ENCODE measurements at places on chromosomes 2 and 18.

GRCh38 chr18:48336332-48336731, 72.9 kb downstream of the ZBTB7C start:
- DNase-seq = no peak

DNA sequence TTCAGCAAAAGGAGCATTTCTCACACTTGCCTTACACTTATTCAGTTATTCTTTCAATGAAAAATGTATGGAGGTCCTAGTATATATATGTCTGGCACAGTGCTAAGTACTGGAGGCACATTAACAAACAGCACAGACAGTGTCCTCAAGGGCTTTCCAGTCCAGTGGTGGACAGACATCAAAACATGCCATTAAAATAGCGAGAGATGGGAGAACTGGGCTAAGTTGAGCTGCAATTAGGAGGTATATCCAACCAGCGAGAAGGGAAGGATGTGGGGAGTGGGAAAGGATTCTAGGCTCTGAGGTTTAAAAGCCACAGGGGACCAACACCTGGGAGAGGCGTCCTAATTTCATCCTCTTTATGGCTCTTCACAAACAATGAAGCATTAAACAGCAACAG, 127.5 kb upstream of the TTC39C start:
- no peak for DNase-seq

DNA sequence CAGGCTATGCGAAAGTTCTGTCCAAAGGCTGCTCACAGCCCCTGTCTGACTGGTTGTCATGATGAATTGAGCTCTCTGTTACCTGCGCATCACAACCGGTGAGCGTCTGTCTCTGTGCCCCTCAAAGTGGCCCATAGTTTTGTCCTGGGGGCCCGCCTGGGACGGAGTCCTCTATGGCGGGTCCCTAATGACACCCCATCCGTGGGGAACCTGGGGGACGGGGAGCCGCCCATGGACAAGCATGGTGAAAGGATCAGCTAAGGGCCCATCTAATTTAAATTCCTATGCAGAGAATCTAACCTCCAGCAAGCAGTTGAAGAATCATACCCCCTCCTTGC, 473 bp downstream of the ELMOD3 start:
- no peak for DNase-seq

DNA sequence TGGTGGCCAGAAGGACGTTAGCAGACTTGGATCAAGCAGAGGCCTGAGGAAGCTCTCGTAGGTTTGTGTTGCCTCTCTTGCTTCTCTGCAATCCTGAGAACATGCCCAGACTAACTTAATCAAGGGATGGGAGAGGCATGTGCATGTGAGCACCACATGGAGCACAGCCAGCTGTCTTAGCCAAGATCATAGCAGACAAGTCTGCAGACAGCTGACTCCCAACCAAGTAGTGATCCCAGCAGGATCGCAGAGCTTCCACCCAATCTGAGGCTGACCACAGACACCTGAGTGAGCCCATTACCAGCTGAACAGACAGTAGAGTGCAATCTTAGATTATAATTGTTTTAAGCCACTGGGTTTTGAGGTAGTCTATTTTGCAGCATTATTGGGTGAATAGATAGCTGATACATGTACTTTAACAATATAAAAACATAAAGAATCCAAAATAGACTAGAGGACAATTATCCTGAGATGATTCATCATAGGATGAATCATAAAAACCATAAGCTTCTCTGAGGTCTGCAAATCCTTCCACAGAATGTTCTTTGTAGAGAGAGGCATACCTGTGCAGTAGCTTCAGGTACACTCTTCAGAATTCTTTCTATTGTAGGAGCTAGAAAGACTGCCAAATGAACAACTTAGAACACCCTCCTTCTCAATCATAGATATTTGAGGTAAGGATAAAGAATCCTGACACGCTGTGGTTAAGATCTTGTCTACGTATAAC, 25.2 kb upstream of the FAM110C start:
- no peak for DNase-seq

GRCh38 chr2:31889044-31889443, 121.8 kb downstream of the MEMO1 start:
- no peak for DNase-seq

- DNase-seq = no peak
These were observed 230.3 kb downstream of the OSR1 start for GRCh38 chr2:19128148-19128547.

GRCh38 chr18:74155276-74155675, 7.0 kb downstream of the TIMM21 start:
- DNase-seq = no peak

DNA sequence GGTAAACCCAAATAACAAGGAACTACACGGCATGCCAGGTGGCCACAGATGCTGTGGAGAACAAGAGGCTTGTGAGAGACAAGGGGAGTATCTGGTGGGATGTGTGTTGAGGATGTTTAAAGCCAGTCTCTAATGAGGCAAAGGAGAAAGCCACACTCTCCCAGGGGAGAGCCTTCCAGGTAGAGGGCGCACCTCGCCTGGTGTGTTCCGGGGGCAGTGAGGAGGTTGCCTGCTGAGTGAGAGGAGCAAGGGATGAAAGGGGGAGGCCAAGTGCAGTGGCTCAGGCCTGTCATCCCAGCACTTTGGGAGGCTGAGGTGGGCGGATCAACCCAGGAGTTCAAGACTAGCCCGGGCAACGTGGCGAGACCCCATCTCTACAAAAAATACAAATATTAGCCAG, 16.2 kb downstream of the SAG start:
- DNase-seq = no peak

- DNase-seq = no peak
These were observed 1.5 kb downstream of the SOWAHC start for GRCh38 chr2:109615637-109616144.

DNA sequence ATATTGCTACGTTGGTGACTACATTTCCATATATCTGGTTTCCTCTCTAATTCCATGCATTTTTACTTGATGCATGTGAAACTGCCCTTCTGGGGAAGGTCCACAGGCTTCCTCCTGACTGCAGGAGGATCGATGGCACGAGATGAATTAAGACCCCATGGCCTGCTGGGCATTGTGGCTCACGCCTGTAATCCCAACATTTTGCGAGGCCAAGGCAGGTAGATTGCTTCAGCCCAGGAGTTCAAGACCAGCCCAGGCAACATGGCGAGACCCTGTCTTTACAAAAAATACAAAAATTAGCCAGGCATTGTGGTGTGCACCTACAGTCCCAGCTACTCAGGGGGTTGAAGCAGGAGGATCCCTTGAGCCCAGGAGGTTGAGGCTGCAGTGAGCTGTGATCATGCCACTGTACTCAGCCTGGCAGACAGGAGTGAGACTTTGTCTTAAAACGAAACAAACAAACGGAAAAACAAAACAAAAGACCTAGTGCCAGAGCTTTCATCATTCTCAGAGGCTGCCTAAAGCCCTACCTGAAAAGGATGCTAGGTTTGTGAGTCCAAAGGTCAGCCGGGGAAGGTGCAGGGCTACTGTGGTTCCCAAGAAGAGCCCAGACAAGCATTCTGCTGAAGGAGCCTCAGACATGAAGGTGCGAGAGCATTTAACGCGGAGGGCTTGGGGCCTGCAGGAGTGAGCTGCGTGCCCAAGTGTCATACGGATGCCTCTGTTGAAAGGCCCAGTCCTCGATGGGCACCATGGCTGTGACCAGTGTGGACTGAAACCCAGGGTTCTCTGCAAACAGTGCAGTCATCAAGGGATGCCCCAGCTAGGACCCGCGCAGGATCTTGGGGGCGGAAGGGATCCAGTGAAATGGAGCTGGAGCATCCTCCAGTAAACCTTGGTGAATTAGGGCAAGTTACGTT, 21.6 kb downstream of the GPR55 start:
- no peak for DNase-seq

- DNase-seq = no peak
These were observed 291.6 kb upstream of the HDAC4 start for GRCh38 chr2:239692362-239692851.

DNA sequence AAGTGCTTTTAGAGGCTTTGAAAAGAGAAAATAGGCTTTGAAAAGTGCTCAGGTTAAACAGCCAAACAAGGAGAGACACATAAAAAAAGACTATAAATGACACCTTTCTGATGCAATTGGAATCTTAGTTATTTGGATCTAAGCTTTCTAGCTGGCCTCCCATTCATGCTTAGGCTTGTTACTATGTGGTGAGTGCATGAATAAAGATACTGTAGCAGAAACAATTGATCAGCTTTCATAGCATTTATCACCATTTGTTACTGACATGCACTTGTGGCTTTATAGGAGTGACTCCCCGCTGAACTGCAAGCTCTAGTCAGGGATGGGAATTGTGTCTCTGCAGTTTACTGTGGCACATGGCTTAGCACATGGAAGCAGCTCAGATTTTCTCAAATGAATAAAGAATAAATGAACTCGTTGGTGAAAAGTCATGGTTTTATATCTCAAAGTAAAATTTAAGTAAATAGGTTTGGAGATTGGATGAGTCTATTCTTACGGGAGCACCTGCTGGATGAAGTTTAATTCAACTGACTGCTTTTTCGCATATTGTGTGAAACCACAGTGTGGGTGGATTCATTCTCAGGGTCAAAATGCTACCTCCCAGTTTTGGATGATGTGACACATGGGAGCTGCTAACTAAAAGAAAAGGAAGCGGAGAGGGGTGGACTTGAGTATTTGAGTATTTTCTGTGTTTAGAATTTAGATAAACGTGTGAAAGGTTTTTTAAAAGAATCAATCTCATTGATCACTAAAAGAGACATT, 91.1 kb upstream of the NOL4 start:
- no peak for DNase-seq

- no peak for DNase-seq
These were observed 93.8 kb upstream of the COPS8 start for GRCh38 chr2:236991874-236992273.

- no peak for DNase-seq
These were observed 972 bp upstream of the MPP4 start for GRCh38 chr2:201699416-201699815.

DNA sequence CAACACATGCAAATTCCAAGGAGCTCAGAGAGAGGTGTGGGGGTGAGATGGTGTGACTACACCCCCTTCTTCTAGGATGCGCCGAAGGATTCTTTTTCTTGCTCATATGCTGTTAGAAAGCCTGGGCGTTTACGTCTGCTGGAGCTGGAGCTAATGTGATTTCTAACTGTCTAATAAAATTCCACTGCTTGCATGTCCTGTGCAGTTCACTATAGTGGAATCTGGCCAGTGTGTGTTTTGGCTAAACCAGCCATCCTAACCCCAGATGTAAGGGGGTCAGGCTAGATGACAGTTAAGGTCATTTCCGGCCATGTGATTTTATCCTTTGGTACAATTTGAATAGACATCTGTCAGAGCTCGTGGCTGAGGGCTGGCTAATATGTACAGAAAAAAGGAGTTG, 194.1 kb downstream of the PRKCE start:
- DNase-seq = no peak

DNA sequence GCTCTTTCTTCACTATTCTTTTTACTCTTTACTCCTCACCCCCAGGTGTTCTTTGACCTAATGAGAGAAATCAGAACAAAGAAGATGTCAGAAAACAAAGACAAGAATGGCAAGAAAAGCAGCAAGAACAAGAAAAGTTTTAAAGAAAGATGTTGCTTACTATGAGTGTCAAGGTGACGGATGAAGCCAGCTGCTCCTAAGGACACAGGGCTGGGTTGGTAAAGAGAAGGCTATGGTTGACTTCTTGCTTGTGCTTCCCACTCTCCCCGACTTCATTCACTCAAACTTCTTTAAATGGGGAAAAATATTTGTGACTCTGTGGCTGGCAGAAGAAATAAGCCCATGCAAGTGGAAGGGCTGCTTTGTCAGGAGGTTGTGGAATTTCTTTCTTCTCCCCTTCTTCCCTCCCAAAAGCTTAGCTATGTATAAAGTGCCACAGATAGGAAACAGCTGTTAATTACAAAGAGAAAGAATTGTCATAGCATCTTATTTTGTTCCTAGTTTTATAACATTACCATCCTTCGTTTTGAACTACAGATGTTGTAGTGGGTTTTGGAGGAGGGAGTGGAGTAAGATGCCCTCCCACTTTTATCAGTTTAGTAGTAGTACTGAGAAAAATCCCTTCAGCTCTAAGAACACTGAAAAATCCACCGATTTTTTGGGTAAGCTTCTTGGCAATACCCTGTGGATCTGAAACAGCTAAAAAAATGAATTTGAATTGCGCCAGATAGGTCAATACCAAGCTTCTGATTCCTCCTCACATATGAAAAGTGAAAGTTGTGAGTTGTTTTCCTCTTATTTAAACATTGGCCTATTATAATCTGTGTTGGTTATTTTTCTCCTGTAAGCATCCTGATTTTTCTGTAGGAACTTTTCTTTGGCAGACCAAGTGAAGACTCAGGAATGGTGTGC, 40.7 kb downstream of the RALB start:
- no peak for DNase-seq

- peak; percentile 95 for DNase-seq
These were observed 12.1 kb upstream of the ARHGEF4 start for GRCh38 chr2:130824492-130825061.

DNA sequence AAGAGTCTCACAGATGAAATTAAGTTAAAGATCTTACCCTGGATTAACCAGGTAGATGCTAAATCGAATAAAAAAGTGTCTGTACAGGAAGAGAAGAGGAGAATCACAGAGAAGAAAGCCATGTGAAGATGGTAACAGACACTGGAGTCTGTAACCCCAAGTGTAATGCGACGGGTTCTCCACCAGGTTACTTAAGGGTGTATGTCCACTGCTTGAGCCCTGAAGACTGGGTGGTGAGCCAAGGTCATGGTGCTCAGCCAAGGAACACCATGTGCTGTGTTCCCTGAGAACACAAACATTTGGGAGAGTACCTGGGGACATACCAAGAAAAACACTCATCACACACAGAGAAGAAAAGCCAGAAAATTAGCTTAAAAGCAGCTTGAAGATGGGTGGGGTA, 8.2 kb upstream of the ACADL start:
- DNase-seq = no peak

GRCh38 chr2:135047300-135047699, at the start of gene MAP3K19:
Gene MAP3K19 (minus strand): TSS chr2:135047447. CDS start chr2:135024647, 22,800 bp downstream.
- no peak for DNase-seq

GRCh38 chr18:3159830-3160229, 59.9 kb downstream of the MYOM1 start:
- no peak for DNase-seq

GRCh38 chr2:23529659-23530058, 144.7 kb downstream of the KLHL29 start:
- DNase-seq = no peak

- no peak for DNase-seq
These were observed 11.9 kb upstream of the RPL37A start for GRCh38 chr2:216486708-216487107.

All from CD4-positive, alpha-beta T cell treated with Interleukin-4 for 4 hours (primary cell).